ENCODE measurements at places on chromosomes 1 and 21. TPM values are rescaled to one million over a fixed set of nuclear protein-coding genes. Genes with fewer than 3 reads are reported as not detected.

SLC25A34 gene
- total RNA-seq: 1.6 TPM

OR11L1 gene
- not detected for total RNA-seq

IFFO2 gene
- 5.4 TPM for total RNA-seq

CD1E gene
- not detected for total RNA-seq

FCRL4 gene
- not detected for total RNA-seq

USP16 gene
- 53.7 TPM for total RNA-seq

HRNR gene
- total RNA-seq: not detected

INAVA gene
- 0.45 TPM for total RNA-seq

MATN1 gene
- total RNA-seq: 0.18 TPM

IVL gene
- not detected for total RNA-seq

ENAH gene
- 80.8 TPM for total RNA-seq

FLG gene
- total RNA-seq: 0.04 TPM

TACSTD2 gene
- total RNA-seq: 5.0 TPM

- no peak for DNase-seq
Measured at GRCh38 chr1:153100245-153100644, 5.9 kb upstream of the SPRR2E start.

DNA sequence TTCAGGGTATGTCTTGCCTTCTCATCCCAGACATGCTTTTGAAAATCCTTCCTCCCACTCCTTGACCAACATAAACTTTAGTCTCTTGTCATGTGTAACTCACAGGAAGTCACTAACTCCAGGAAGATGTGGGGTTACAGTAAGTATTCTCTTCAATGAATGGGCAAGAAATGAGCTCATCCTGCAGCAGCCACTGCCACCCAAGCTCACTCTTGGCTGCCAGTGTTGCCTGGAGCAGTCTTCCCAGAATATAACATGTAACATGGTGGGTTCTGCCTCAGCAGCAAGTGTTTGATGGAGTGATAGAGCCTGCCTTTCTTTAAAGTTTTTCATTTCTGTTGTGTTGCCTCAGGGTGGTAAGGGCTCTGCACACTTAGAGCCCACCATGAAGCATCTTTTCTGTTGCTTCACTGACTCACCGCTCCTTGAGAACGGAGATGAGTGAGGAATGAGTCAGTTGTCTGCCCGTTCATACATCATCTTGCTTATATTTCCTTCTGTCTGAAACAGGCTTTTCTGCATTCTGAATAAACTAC, 187.0 kb downstream of the TPR start:
- no peak for DNase-seq

DNA sequence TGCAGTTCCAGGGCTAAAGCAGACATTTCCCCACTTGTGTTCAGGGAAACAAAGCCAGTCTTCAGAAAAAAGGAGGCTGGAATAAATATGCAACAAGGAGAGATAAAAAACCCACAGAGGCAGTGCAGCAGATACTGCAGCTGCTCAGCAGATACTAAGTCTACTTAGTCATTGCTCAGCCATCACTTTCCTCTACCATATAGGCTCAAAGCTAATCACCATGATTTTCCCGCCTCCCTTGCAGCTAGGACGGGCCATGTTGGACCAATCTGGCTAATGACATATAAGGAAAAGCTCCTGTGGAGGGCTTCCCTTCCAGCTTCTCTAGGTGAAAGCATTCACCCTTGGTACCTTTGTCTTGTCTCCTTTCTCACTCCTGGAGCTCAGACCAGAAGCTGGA, 10.0 kb upstream of the EFHD2 start:
- DNase-seq: no peak

- no peak for DNase-seq
Measured at GRCh38 chr1:222769181-222769580, 32.2 kb downstream of the FAM177B start.

GRCh38 chr21:16216288-16216962, 486.6 kb downstream of the USP25 start:
- DNase-seq: no peak

DNA sequence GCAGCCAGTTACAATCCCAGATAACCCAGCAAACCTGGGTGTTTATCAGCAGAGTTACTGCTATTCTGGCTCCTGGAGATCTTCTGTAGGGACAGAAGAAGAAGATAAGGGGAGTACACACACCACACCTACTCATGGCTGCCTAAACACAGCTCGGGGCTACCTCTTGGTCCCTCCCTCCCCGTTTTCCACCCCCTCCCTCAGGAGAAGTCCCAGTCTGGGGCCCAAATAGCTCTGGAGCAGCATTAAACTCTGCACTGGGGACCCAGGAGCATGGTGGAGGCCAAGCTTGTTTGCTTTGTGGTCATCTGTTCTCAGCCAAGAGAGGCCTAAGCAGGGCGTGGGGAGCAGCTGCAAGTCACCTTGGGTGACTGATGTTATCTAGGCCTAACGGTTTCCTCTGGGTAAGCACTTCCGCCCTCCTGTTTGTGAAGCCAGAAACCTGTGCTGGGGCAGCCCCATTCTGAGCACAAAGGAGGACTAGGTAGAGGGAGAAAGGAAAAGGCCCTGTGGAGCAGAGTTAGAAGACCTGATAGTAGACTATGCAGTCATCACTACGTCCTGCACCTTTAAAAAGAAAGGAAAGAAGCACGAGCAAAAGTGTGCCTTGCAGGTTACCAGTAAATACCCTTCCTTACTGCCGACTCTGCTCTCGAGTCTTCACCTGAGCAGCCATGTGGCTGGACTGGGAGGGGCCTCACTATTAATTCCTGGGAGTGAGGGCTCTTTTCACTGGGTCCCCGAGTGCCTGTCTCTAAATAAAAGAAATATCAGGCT, 2.0 kb upstream of the RCSD1 start:
- DNase-seq: no peak

DNA sequence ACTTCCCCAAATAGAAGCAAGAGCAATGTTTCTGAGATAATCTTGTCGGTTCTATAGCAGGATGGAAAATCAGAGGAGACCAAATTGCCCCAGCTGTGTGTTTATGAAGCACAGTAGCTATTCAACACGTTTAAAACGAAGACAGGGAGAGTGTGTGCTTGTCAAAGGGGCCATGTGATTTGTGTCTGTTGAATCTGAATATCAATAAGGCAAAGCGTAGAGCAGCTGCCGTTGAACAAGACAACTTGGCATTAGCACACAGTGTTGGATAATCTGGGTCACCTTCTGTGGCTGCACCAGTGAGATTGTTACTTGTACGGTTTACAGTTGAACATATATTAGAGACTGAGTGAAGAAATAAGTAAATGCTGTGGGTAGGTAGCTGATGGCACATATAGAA, 1.0 kb downstream of the CRB1 start:
- DNase-seq: no peak

GRCh38 chr1:180786624-180787023, 126.1 kb upstream of the KIAA1614 start:
- no peak for DNase-seq

GRCh38 chr21:29827236-29827635, 112.6 kb downstream of the GRIK1 start:
- DNase-seq: no peak

DNA sequence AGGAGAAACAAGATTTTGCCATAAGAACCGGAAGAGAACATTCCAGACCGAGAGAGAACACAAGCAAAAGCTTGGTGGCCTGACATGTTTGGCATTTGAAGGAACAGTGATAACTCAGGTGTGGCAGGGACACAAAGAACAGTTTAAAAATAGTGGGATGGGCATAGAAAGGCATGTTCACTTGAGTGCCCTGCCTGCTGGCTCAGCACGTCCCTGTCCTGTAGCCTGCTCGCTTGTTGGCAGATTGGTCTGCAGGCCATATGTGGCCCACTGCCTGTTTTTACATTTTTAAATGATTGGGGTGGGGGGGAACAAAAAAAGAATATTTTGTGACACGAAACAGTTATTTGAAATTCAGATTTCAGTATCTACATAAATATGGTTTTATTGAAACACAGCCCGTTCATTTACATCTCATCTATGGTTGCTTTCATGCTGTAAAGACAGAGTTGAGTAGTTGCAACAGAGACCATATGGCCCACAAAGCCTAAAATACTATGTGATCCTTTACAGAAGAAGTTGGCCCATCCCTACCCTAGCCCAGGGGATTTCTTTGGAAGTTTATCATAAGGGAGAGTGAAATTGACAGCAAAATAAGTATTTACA, 100.7 kb downstream of the RGL1 start:
- DNase-seq: no peak

GRCh38 chr1:209594440-209594839, 10.9 kb downstream of the CAMK1G start:
- no peak for DNase-seq

DNA sequence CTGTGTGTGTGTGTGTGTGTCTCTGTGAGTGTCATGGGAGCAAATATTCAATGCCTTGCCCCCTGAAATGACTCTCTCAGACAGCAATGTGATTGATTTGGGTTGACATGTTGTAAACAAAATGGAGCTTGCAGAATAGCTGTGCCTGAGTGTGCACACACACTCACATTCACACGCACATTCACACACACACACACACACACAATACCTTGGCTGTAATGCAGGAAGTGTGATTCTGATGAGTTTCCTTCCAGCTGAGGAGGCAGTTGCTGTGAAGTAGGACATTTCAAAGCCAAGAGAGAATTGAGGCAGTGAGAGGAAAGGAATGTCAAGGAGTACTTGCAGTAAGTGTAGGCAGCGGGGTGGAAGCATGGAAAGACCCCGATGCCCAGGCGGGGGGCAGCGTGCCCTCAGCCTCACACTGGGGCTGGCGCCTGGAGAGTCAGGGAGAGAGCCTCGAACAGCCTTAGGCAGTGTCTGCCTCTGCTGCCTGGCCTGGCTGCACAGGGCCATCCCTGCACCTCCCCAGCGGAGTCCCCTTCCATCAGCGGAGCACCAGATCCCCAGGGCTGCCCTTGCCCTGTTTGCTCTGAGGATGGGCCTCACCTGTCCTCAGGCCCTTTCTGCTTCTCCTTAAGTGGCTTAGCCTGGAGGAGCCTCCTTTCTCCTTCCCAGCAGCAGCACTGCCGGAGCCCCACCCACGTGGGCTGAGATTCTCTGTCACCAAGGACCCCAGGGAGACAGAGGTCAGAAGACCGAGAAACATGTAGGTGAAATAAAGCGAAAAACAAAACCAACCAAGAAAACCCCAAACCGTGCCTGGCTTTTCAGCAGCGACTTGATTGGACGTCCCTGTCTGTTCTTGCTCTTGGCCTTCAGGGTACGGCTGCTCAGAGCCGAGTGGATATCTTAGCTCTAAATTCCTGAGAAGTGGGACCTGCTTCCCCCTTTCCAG, 9.2 kb downstream of the VASH2 start:
- DNase-seq: no peak

DNA sequence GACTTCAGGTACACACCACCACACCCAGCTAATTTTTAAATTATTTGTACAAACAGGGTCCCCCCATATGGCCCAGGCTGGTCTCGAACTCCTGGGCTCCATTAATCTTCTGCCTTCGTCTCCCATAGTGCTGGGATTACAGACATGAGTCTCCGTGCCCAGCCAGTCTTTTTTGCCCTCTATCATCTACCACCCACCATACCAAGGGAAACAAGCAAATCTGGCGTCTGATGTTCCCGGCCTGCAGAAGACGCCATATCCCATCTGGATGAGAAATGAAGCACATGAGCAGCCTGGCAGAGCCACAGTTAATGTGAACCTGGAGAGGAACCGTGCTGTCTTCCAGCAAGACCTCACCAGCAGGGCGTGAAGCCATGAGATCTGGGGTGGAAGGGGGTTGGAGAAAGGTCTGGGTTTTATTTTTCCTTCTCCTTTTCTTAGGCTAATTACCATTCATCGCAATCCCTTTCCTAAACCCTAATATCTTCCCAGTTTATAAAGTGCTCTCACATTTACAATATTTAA, 1.8 kb upstream of the PRELP start:
- no peak for DNase-seq

DNA sequence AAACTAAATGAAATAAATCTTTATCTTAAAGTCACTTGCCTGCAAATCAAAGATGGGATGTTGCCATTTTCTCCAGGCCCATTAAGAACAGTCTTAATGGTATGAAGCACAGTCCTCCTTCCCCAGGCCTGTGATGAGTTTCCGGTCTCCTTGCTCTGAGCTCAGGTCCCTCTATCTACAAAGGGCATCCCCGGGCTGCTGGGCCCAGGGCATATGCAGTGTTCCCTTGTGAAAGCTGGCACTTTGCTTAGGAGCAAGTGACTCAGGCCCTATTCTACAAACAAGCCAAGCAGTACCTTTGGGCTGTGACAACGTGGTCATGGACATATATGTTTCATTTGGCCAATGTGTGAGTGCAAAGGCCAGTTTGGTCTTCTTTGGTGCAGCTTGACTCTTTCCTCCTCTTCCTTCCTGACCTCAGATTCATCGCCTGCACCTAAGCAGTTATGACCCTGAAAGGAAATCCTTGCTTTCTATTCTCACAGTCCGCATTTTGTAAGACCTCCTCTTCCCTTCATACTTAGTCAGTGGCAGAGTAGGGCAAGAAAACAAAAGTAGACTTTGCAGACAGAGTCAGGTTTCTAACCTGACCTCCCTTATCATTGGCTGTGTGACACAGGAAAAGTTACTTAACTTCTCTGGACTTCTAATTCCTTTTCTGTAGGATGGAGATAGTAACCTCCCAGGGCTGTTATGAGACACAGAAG, 109.5 kb downstream of the ERG start:
- no peak for DNase-seq

GRCh38 chr1:230317823-230318819, 108.0 kb downstream of the PGBD5 start:
- DNase-seq: no peak

DNA sequence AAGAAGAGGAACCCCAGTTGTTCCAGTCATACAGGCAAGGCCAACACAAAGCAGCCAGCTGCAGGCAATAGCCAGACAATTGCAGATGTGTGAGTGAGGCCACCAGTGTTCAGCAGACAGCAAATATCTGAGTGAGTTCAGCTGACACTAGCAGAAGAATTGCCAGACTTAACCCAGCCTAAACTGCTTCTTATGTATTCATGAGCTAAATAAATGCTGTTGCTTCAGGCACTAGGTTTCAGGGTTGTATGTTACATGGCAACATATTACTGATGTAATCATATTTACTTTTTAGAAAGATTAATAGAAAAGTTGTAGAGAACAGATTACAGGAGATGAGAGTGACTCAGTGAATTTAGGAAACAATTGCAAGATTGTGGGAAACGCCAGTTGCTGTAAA, 129.8 kb upstream of the CHODL start:
- DNase-seq: no peak

GRCh38 chr1:173039626-173040025, 11.1 kb downstream of the TNFSF18 start:
- DNase-seq: no peak

- DNase-seq: no peak
Measured at GRCh38 chr1:23179862-23180261, 11.2 kb upstream of the LUZP1 start.

DNA sequence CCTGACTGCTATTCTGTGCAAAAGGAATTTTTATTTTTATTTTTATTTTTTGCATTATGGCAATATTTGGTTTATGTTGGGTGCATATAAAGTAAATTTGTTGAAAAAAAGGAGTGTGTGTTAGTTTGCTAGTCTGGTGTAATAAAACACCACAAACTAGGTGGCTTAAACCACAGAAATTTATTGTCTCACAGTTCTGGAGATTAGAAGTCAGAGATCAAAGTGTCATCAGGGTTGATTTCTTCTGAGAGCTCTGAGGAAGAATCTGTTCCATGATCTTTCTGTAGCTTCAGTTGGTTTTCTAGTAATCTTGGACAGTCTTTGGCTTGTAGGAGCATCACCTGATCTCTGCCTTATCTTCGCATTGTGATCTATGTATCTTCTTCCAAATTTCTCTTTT, 6.5 kb downstream of the SLC30A7 start:
- DNase-seq: no peak

GRCh38 chr1:67560580-67561255, 124.3 kb upstream of the GADD45A start:
- no peak for DNase-seq
